Psoas muscle (tissue), 8 donors: ENCODE measurements at places on chromosomes 2 and 18. TPM values are rescaled to one million over a fixed set of nuclear protein-coding genes. Genes with fewer than 3 reads are reported as not detected.

DNA sequence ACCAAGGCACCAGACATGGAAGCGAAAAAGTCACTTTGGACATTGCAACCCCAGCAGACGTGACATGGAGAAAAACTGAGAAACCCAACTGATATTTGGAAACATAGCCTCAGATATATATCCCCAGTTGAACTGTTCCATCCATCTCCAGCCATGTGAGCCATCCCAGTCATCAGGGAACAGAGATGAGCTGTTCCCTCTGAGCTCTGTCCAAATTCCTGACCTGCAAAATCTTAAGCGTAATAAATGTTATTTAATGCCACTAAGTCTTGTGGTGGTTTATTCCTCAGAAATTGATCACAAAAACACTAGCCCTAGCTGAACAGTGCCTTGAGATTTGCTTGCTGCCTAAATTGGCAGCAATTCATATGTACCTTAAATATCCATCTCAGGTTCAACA lies 182.8 kb downstream of the NRP2 start:
- H3K27me3 ChIP-seq = peaks cover 4% of the 10 kb centered on the region
- H3K4me3 ChIP-seq = no peak overlapping the region
- no peaks in the 10 kb centered on the region for H3K36me3 ChIP-seq
- H3K4me1 ChIP-seq = no peaks in the 10 kb centered on the region
- no peak overlapping the region for H3K27ac ChIP-seq
- no peak for DNase-seq

ARHGEF4 gene
- 4.2 TPM for total RNA-seq

REG3G gene
- total RNA-seq = not detected

DNA sequence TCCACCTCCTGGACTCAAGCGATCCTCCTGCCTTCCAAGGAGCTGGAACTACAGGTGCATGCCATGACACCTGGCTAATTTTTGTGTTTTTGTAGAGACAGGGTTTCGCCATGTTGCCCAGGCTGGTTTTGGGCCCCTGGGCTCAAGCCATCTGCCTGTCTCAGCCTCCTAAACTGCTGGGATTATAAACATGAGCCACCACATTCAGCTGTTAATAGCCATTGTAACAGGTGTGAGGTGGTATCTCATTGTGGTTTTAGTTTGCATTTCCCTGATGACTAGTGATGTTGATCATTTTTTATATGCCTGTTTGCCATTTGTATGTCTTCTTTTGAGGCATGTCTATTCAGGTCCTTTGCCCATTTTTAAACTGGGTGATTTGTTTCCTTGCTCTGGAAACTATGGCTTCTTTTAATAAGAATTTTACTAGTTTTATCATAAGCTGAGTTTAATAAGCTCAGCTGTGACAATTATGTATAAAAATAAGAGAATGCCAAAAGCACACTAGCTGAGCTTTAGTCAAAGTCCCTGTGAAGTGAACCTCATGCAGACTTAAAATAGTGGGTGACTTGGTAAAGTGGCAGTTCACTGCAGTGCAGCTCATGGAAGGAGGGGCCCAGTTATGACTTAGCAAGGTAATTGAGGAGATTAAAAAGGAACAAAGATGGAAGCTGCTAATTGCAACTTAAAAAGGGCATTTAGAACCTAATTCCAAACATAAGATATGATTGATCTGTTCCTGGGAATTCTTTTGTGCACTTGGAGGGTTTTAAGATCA lies 465.1 kb downstream of the TGIF1 start:
- H3K36me3 ChIP-seq = no peaks in the 10 kb centered on the region
- no peak for DNase-seq

- no peak overlapping the region for H3K4me3 ChIP-seq
- no peak for DNase-seq
- no peaks in the 10 kb centered on the region for H3K4me1 ChIP-seq
- H3K27ac ChIP-seq = no peak overlapping the region
- no peaks in the 10 kb centered on the region for H3K27me3 ChIP-seq
- H3K36me3 ChIP-seq = no peaks in the 10 kb centered on the region
Measured at GRCh38 chr2:11891671-11892440, 145.4 kb downstream of the LPIN1 start.

DNA sequence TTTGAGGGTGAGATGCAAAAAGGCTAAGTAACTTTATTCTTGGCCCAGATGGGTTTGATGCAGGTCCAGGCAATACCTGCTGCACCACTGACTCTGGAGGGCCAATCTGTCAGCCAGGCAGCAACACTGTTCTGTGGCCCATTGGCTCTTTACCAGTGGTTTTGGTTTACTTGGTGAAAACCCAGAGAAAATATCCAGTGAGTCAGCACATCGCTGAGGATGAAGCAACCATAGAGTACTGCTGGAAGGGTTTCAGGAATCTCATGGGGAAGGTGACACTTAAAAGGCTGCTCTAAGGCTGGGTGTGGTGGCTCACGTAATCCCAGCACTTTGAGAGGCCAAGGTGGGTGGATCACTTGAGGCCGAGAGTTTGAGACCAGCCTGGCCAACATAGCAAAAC lies 192.5 kb upstream of the FAM98A start:
- H3K4me3 ChIP-seq = no peak overlapping the region
- no peak overlapping the region for H3K27ac ChIP-seq
- no peaks in the 10 kb centered on the region for H3K36me3 ChIP-seq
- DNase-seq = no peak

DNA sequence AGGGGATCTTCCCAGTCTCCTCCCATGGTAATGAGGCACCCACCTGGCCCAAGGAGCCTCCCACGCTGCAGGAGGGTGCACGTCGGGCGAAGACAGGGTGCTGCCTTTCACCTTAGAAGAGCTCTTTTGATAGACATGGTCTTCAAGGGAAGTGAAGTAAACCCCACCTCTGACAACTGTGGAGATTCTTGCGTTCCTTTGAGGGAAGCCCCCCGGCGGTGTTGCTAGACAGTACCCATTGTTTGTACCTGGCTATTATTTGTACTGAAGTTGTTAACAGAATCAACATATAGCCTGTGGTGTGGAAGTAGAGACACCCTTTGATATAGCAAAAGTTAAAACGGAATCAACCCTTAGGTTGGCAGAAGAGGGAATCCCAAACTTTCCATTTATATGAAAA lies 648.0 kb downstream of the GALR1 start:
- no peak for DNase-seq
- H3K4me3 ChIP-seq = no peak overlapping the region
- no peak overlapping the region for H3K27ac ChIP-seq
- H3K36me3 ChIP-seq = no peaks in the 10 kb centered on the region
- no peaks in the 10 kb centered on the region for H3K4me1 ChIP-seq

GRCh38 chr2:188425266-188425665 lies 133.6 kb downstream of the GULP1 start:
- H3K4me1 ChIP-seq = no peaks in the 10 kb centered on the region
- no peaks in the 10 kb centered on the region for H3K27me3 ChIP-seq
- no peak overlapping the region for H3K27ac ChIP-seq
- H3K4me3 ChIP-seq = no peak overlapping the region
